ENCODE measurements at places on chromosomes 12 and 14.

DNA sequence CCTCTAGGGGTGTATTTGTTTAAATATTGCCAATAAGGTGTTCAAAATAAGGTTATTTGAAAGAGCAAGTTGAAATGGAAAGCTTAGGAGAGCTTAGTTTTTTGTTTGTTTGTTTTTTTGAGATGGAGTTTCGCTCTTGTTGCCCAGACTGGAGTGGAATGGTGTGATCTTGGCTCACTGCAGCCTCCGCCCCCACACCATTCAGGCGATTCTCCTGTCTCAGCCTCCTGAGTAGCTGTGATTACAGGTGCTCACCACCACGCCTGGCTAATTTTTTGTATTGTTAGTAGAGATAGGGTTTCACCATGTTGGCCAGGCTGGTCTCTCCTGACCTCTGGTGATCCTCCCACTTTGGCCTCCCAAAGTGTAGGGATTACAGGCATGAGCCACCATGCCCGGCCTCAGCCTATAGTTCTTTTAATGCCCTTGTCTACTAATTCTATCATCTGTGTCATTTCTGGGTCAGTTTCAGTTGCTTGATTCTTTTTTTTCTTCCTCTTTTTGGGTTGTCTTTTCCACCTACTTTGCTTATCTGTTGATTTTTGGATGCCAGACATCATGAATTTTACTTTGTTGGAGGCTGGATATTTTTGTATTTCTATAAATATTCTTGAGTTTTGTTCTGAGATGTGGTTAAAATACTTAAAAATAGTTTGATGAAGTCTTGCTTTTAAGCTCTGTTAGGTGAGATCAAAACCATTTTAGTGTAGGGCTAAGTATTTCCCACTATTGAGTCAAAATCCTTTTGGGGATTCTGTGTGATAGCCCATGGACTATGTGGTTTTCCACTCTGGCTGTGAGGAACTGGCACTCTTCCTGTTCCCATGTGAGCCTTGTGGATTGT lies 18.7 kb downstream of the RCOR1 start:
- no peak for DNase-seq

DNA sequence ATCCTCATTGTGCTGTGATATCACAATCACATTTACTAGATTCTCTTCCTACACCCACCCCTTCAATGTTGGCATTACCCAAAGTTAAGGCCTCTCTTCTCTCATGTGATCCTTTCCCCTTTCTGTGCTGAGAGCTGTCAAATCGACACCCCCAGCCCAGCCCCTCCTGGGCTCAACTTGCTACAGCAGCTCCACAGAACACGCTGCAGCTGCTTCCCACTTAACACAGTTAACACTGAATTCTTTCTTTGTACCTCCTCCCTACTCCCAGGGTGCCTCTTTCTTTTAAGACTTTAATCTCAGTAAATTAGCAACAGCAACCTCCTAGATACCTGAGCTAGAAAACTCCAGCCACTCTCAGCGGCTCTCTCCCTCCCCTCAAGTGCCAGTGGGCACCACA lies 17.8 kb downstream of the SPTB start:
- no peak for DNase-seq

DNA sequence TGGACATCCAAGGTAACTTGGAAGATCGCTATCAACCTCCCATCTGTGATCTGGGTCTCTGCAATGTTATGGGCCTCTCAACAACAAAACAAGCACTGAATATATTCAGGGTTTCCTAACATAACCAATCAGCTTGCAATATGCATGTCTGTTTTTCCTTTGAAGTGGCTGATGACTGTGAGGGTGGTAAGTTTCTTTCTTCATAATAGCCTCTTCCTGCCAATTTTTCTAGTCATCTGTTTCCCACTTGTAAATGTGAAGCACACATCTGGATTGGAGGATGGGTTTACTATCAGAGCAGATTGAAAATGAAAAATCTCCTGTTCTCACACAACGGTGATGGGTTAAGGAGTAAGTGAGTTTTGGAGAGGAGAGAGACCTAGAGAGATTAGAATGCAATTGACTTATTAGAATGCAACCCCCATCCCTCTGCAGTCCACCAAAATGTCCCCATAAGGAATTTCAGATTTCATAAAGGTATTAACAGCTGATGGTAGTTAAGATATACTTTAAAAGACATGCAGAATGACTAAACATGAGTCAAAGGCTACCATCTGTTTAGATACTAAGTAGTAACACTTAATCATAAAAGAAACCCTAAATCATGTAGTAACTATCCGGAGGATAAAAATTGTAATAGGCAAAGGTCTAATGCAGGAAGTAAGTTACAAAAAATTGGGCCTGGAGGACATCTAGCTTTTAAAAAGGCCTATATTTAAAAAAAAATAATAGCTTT lies 58.4 kb upstream of the SAV1 start:
- DNase-seq = no peak

- no peak for DNase-seq
Observed at GRCh38 chr12:130336723-130337487, 782 bp upstream of the PIWIL1 start.

GRCh38 chr12:53659571-53659981 lies 16.3 kb downstream of the ATP5MC2 start:
- DNase-seq = no peak

GRCh38 chr14:99971941-99972747 lies 93.1 kb upstream of the EVL start:
- DNase-seq = no peak

DNA sequence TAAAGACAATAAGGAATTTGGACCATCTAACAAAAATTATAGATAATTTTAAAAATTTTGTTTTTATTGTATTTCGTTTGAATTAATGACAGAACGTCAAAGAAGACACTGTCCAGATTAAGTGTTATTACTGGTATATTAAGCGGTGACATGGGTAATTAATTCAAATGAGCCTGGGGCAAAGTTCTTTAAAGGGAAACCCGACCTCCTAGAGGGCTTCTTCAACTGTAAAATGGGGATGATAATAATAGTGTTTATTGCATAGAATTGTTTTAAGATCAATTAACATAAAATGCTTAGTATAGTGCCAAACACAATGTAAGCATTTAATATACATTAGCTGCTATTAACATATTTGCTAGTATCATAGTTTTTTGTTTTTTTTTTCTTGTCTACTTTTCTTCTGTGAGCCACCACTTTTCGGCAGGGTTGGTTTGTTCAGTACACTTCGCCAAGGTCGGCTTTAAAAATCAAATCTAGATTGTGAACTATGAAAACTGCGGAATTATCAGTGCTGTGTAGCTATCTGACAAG lies 514 bp upstream of the LARP4 start:
- no peak for DNase-seq

DNA sequence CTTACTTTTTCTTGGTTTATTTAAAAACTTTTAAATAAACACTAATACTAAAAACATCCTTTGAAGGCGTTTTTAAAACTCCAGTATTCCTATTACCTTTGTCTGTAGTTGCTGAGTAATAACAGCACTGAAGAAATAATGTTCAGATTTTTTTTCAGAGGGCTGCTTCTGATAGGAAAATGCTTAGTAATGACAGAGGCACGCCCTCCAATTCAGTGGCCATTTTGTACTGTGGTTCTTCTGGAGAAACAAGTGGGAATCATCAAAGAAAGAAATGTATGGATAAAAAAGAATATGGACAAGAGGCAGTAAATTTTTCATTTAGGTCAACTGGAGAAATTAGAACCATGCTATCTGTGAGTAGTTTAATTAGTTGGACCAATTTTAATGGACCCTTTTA lies 13.6 kb downstream of the VEZT start:
- DNase-seq = no peak

DNA sequence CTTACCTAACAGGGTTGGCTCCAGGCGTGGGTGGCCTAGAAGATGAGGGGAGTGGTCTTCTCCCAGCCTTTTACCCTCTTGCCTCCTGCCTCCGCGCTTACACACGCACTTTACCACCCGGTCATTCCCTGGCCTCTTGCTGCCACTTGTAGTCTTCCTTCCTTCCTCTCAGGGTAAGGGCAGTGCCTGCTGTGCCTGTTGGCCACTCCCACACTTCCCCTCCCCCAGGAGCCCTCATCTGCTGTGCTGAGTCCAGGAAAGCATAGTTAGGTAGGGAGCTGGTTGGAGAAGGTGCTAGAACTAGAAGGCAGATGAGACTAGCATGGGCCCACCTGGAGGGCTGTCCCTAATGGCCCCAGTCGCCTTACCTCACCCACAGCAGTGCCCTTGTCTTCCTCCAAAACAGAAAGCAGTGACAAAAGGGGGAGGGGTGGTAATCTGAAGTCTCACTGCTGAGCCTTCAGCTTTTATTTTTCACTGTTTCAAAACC lies 54.3 kb upstream of the SRSF5 start:
- DNase-seq = no peak

DNA sequence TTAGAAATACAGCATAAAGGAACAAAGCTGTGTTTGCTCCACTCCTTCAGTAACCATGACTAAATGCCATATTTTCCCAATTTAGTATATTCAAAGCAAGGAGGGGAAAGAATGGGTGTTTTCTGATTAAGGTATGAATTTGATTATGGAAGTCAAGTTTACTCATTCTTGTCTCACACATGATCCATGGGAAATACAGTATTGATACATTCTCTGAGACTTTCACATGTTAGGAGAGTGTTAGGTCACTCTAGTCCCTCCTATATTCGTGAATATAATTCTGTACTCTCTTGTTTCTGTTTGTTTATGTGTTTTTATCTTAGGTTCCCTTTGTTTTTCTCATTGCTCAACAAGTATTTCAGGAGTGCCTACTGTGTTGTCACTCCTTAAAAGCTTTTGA lies 42.4 kb downstream of the TTLL5 start:
- DNase-seq = no peak

DNA sequence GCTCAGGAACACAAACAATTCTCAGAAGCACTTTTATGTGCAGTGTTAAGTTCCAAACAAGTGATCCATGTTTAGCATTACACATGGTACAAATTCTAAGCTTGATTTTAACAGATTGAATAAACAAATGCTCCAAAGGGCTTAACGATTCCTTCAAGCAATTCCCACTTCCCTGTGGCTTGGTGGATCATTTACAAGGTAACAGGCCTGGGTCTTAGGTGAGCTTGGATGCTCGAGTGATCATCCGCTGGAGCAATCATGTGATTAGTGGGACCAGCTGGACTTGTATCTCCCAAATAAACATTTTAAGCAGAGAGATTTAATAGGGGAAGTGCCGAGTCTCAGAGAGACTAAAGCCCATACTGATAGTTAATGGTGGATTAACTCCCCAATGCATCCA lies 70.7 kb downstream of the CALM1 start:
- no peak for DNase-seq

- no peak for DNase-seq
Observed at GRCh38 chr12:80805106-80805505, 88.4 kb downstream of the MYF5 start.

DNA sequence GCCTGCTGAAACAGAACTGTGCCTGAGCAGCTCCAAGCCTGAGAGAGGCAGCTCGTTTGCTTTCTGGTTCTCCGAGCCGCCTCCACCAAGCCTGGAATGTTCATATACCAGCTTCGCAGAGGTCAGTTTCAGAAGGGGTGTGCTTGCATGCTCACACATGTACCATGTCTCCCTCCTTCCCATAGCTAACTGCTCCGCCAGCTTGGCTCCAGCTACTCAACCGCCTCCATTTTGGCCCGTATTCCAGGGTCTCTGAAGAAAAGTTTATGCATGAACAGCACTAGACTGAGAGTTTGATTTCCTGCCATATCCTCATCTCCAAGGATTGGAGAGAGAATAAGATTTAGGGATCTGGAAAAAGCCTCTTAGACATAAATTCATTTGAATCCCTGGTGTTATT lies 103.7 kb downstream of the SMOC1 start:
- no peak for DNase-seq

DNA sequence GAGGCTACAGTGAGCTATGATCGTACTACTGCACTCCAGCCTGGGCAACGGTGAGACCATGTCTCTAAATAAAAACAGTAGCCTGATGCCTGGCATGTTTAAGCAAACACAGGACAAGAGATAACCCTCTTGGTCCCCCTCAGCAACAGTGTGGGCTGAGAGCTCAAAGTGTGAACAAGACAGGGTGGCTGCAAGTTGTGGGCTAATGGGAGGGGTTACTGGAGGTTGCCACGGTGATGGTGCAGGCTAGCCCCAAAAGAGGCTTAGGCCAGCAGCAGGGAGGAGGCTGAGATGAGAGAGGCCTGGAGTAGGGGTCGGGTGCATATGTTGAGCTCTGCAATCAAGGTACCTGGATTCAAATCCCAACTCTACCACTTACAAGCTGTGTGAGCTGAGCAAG lies 3.4 kb upstream of the LGMN start:
- DNase-seq = no peak

DNA sequence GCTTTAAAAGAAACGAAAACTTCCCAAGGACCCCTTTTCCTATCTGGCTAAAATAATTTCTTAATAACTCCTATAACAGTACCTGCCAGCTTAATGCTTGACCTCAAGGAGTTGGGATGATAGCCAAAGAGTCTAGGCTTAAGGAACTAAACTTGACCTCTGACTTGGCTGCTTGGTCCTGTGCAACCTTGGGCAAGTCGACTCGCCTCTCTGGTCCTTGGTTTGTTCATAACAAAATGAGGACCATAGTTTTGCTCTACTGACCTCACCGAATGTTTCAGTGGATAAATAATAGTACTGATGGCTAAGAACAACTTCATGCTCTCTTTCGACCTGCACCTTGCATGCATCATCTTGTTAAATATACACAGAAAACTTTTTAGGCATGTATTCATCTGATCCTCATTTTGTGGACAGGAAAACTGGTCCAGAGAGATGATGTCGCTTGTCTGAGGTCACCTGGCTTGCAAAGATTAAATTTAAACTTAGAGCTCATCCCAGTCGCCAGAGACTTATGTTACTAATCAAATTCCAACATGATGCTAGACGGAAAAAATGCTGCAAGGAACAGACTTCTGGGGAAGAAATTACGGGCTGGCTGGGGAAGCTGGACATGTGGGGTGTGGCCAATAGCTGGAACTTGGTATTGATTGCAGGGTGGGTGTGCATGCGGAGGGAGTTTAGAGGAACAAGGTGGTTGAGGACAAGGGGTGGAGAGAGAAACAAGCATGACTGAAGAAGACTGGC lies 38.0 kb upstream of the WSCD2 start:
- no peak for DNase-seq
